ENCODE measurements at places on chromosomes 3 and 15.

GRCh38 chr3:35751207-35751606, 111.9 kb downstream of the ARPP21 start:
- DNase-seq: no peak

DNA sequence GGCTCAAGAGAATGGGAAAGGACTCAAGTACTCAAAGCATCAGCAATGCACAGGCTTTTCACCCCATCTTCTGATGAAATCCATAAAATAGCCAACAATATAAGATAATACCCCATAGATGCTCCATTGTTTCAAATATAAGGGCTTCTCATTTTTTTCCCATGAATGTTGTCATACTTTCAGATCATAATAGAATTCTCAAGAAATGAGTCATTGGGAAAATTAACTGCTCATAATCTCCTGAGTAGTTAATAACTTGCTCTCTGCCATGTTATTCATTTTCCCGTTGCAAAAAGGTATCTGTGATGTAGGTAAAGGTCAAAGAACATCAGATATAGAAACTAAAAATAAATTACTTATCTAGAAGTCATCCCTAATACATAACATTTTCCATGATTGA, 121.9 kb downstream of the NSUN3 start:
- no peak for DNase-seq

DNA sequence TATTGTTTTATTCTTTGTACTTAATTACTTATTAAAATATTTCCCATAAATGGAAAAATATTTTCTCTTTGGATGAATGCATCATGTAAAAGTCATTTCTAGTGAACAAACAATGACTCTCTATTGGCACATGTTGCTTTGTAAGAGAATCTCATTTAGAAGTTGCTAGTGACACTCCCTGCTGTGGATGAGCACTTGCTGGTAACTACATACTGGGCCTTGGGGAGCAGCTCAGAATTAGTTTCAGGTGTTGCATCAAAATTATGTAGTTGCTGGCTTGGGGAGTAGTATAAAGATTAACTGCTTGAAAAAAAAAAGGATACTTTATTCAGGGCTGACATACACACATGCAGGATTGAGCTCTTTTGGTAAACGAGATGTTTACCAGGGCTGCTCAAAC, 80.3 kb upstream of the KCNAB1 start:
- no peak for DNase-seq

DNA sequence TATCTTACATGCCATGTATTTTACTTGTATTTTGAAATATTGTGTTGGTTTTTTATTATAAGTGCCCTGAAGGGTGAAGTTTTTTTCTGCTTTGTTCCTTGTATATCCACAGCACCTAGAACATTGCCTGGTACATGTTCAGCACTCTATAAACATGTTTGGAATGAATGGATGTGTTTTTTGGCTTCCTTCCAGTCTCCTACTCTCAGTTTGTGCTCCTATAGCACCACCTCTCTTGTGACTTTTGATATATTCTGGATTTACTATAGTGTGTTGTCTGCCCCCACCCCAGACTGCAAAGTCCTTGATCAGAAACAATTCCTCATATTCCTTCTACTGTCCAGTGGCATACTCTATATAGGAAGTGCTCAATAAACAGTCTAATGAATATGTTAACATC, 60.6 kb downstream of the PLCL2 start:
- DNase-seq: no peak

DNA sequence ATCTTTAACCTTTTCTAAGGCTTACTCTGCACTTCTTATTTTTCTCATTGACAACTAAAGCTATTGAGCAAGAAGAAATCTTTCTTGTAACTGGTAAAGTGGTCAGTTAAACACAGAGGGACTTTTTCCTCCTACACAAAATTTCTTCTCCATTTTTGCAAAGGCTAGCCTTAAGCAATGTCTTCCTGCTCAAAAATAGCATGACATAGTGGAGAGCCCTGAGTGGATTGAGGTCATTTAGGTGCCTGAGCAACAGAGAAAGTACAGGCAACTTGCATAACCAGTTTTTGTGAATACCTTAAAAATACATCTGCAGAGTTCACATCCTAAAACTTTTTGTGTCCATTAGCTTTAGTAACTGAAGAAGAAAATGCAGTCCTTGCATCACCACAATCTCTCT, 144.7 kb upstream of the TTC14 start:
- DNase-seq: no peak

DNA sequence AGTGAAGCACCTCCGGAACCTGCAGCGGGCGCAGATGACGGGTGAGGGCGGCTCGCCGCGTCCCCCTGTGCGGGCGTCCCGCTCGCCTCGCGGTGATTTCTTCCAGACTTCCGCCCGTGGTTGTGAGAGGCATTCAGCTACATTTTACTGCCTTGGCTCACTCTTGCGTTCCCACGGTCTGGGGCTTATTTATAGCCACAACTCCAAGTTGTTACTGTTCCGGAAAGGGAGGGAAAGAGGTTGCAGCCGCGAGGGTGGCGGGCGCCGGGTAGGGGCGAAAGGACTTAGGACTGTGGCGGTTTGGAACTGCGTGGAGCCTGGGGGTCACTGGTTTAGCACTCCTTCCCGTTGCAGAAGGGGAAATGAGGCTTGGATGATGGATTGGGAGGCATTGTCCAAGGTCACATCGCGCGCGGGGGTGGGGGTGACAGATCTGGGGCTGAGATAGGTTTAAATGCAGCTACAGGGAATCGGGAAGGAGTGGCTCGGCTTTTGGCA, 1.1 kb downstream of the HES1 start:
- DNase-seq: no peak

DNA sequence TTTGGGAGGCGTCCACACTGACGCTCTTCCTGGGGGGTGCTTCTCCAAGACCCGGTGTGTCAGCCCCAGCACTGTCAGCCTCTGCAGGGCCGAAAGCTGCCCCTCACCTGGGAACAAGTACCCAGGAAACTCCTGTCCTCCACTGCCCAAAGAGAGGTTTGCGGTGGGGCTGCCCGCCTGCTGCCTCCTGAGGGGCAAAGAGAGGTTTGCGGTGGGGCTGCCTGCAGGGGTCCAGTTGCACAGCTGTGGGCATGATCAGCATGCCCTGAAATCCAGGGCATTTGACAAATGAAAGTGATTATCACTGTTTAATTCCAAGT, 15.1 kb upstream of the SNRPA1 start:
- no peak for DNase-seq
